ENCODE measurements at places on chromosomes 3 and 15.

GRCh38 chr3:16998236-16998923 lies 113.6 kb downstream of the PLCL2 start:
- no peak for DNase-seq

GRCh38 chr3:119240591-119241434 lies at the start of gene B4GALT4:
TSS of gene B4GALT4 (minus strand) at chr3:119240878. CDS start at chr3:119230099, 10,779 bp downstream.
- peak; percentile 91 for DNase-seq

- DNase-seq, result no peak
Observed at GRCh38 chr15:38610748-38611147, 46.1 kb upstream of the RASGRP1 start.

GRCh38 chr15:50558012-50558411 lies 11.5 kb upstream of the USP50 start:
- DNase-seq, result no peak

DNA sequence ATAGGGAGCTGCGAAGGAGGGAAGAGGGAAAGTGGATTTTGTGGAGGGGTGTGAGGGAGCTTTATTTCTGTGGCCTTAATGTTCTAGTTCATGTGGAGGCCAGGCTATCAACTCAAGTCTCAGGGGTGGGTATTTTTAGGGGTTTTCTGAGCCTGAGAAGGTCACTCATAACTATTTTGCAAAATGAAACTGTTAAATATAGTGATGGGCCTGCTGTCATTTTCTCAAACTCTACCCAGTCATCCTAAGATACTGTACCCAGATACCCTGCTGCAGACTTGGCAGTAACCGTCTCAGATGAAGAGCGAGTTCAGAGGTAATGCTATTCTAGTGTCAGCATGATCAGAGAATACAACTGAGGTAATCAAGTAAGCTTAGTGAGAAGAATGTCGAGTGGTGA lies 545.0 kb upstream of the TBL1XR1 start:
- no peak for DNase-seq

DNA sequence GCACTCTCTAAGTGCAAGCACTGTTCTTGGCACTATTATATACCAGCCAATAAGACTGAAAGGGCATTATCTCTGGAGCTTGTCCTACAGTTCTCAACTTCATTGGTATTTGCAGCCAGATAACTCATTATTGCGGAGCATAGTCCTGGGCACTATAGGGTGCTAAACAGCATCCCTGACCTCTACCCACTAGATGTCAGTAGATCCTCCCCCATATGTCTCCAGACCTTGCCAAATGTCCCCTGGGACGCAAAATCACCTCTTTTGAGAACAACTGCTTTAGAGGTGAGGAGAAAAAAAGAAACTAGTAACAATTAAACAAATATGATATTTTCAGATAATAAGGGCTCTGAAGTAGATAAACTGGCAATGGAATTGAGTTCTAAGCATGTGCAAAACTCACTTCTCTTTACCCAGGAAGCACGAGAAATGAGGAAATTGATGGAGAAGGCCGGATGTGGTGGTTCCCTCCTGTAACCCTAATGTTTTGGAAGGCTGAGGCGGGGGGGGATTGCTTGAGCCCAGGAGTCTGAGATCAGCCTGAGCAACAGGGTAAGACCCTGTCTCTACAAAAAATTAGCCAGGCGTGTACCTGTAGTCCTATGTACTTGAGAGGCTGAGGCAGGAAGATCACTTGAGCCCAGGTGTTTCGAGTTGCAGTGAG lies 61.4 kb downstream of the FRMD4B start:
- DNase-seq, result peak; percentile 25

GRCh38 chr3:15781637-15782402 lies 16.0 kb downstream of the ANKRD28 start:
- peak; percentile 22 for DNase-seq

GRCh38 chr3:64730681-64731080 lies 42.9 kb upstream of the ADAMTS9 start:
- DNase-seq, result no peak

- DNase-seq, result peak; percentile 77
Observed at GRCh38 chr15:58473724-58474123, 41.9 kb downstream of the LIPC start.

- DNase-seq, result peak; percentile 59
Observed at GRCh38 chr15:85625856-85626255, 168.9 kb downstream of the KLHL25 start.

DNA sequence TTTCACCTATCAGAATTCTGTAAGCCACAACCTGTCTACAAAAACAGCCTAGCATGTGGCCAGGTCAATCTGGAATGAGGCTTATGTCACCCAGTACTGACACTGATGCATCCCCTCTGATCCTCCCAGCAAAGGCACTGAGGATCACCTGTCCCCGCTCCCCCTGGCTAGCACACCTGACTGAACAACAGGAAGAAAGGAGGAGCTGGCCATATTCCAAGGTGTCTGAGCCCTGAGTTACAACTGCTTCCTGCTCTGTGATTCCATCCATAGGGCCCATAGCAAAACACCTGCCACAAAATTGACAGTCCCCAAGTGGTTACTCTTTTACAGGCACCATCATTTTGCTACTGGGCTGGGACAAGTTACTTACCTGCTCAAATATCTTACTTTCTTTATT lies 555.5 kb upstream of the CFAP20DC start:
- no peak for DNase-seq

DNA sequence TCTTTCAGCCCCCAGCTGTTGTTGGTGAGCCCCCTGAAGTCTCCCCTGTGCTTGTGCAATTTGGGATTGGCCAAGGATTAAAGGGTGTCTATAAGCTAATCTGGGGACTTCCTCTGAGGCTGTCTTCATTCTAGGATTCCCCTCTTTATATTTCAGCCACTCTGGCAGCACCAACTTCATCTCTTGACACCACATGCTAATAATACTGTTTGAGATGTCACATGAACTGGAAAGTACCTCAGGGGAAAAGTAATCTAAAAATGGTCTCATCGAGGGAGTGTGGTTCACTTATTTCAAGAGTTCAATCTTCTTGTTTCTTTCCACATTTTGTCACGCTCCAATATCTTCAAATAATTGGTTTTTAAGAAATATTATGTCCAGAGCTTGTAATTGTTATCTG lies 279.2 kb upstream of the TMC3 start:
- DNase-seq, result no peak
